Mucosa of gallbladder (tissue), 1 donor: ENCODE measurements at places on chromosomes 2 and 18. TPM values are rescaled to one million over a fixed set of nuclear protein-coding genes. Genes with fewer than 3 reads are reported as not detected.

GRCh38 chr2:55395724-55396605, 23.7 kb downstream of the CCDC88A start:
- DNase-seq, result no peak

DNA sequence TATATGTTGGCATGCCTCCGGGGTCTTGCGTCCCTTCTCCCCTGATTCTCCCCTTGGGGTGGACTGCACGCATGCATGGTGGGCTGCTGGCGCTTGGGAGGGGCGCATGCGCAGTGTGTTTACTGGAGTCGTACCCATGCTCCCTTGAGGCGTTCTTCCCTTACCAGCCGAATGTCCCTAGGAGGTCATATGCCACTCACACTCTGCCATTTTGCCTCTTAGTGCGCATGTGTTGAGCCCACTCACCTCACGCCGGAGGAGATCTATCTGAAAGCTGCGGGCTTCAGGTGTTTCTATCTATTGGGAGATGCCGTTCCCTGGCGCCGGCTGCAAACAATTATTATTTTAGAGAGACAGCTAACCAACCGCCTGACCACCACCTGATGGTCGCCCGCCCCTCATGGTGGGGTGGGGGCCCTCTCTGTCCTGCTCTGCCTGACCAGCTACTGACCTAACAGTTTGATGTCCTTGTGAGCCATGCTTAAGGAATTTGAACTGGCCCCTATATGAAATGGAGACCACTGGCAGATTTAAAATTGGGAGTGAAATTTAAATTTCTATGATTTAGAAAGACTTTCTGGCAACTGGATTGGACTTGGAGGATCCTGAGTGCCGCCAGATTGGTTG, 179.6 kb downstream of the RNF144A start:
- DNase-seq, result no peak

The TLX2 gene
- 0.12 TPM for total RNA-seq

DNA sequence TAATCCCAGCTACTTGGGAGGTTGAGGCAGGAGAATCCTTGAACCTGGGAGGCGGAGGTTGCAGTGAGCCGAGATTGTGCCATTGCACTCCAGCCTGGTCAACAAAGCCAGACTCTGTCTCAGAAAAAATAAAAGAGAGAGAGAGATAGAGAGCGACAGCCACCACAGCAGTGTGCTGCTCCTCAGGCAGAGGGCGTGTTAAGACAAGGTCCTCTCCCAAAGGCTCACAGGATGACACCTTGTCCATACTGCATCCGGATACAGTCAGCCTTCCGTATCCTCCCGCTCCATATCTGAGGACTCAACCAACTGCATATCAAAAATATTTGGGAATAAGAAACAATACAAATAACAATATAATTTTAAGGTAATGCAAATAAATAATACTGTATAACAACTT, 20.1 kb downstream of the ARL4C start:
- DNase-seq, result no peak

The LRP2 gene
- 13.6 TPM for total RNA-seq

GRCh38 chr2:215218587-215219577, 80.5 kb upstream of the ABCA12 start:
- DNase-seq, result no peak

The IL36G gene
- not detected for total RNA-seq

DNA sequence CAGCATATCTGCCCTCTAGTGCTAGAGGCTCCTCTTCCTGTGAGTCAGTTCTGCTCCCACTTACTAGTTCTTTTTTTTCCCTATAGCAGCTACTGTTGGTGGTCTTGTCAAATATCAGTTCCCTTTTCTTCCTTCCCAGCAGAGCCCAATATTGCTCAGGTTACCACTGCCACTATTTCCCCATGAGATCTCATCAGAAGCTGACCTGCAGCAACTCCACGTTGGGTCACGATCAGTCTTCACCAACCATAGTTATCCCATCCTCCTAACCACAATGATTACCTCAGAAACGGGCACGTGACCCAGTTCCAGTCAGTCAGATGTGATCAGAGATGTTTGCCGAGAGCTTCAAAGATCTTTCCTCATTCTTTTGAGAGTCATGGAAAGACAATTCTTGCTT, 59.7 kb upstream of the CAPN13 start:
- no peak for DNase-seq
